ENCODE measurements at places on chromosomes 5 and 9.

DNA sequence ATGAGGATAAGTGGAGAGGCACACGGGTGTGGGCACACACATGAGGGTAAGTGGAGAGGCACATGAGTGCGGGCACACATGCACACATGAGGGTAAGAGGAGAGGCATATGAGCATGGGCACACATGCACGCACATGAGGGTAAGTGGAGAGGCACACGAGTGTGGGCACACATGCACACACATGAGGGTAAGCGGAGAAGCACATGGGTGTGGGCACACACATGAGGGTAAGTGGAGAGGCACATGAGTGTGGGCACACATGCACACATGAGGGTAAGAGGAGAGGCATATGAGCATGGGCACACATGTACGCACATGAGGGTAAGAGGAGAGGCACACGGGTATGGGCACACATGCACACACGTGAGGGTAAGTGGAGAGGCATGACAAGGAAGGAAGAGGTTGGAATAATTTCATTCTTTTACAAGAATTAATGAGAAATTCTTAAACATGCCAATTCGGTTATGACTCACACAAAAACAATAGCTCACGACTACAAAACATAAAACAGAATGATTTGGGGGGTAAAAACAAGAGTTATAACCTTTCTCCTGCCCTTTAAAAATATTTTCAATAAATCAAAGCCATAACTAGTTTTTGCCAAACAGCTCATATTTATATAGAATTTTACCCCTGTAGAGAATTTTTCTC lies 67.5 kb downstream of the APBA1 start:
- no peaks in the 10 kb centered on the region for H3K27me3 ChIP-seq
- DNase-seq: no peak
- no peak overlapping the region for H3K27ac ChIP-seq
- no peak overlapping the region for H3K4me3 ChIP-seq
- H3K4me1 ChIP-seq: no peaks in the 10 kb centered on the region

GRCh38 chr5:109703166-109703565 lies 13.4 kb downstream of the MAN2A1 start:
- no peaks in the 10 kb centered on the region for H3K36me3 ChIP-seq
- H3K4me3 ChIP-seq: no peak overlapping the region
- no peaks in the 10 kb centered on the region for H3K4me1 ChIP-seq
- no peak overlapping the region for H3K27ac ChIP-seq
- H3K27me3 ChIP-seq: no peaks in the 10 kb centered on the region

- DNase-seq: no peak
- H3K27me3 ChIP-seq: no peaks in the 10 kb centered on the region
- H3K4me1 ChIP-seq: peaks cover 29% of the 10 kb centered on the region
Measured at GRCh38 chr5:124342584-124342983, 403.9 kb downstream of the ZNF608 start.

- no peaks in the 10 kb centered on the region for H3K36me3 ChIP-seq
- H3K4me3 ChIP-seq: no peak overlapping the region
- H3K27me3 ChIP-seq: no peaks in the 10 kb centered on the region
- H3K27ac ChIP-seq: peak overlapping the region; percentile 28
- peaks cover 15% of the 10 kb centered on the region for H3K4me1 ChIP-seq
- no peak for DNase-seq
Measured at GRCh38 chr5:62689599-62690368, 111.2 kb downstream of the LRRC70 start.

DNA sequence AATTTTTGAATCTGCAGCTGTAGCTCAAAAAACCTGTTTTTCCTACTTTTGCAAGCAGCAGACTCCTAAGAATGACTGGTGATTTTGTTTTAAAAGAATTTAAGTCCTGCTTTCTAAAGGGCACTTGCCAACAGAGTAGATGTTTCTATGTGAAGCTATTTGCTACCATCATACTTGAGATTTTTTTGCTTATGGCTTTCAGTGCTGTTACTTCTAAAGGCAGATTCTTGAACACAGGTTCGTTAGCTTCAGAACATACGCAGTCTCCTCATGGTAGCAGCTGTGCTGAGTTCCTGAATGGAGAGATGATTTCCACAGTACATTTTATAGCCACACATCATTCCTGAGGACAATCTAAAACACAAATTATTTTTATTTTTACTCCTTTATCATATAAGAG lies 24.4 kb upstream of the ELL2 start:
- DNase-seq: no peak
- H3K36me3 ChIP-seq: no peaks in the 10 kb centered on the region
- no peaks in the 10 kb centered on the region for H3K27me3 ChIP-seq

DNA sequence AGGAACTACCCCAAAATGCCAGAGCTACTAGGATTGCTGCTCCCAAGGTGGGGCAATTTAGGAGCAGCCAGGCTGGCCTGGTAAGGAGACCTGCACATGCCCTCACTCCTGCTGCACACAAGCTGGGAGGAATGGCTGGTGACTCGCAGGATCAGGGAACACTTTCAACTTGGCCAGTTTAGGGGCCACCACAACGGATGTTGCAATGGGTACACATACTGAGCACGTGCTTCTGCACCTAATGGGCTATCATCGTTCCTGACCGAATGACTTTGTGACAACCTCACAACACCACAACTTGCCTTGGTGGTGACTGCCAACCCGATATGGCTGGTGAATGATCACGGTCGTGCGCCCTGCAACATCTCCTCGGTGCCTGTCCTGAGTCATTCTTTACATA lies 172.0 kb downstream of the ROR2 start:
- H3K4me3 ChIP-seq: no peak overlapping the region
- no peaks in the 10 kb centered on the region for H3K27me3 ChIP-seq
- no peak overlapping the region for H3K27ac ChIP-seq
- DNase-seq: no peak
- H3K4me1 ChIP-seq: no peaks in the 10 kb centered on the region

DNA sequence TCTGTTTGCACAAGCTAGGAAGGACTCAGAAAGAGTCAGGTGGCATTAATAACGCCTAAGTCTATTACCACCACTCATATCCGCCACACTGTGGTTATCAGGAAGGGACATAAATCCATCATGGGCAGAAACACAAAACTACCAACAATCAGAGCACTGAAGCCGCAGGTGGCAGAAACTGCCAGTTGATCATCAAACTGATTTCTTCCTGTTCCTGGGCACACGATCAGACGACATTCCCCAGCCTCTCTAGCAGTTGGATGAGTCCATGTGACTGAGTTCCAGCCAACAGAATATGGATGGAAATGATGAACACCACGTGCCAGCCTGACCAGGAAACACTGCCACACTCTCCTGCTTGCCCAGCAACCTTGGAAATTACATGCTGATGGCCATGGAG lies 181.7 kb downstream of the ELAVL2 start:
- H3K4me3 ChIP-seq: no peak overlapping the region
- H3K27me3 ChIP-seq: no peaks in the 10 kb centered on the region
- H3K4me1 ChIP-seq: no peaks in the 10 kb centered on the region
- DNase-seq: no peak
- no peaks in the 10 kb centered on the region for H3K36me3 ChIP-seq

DNA sequence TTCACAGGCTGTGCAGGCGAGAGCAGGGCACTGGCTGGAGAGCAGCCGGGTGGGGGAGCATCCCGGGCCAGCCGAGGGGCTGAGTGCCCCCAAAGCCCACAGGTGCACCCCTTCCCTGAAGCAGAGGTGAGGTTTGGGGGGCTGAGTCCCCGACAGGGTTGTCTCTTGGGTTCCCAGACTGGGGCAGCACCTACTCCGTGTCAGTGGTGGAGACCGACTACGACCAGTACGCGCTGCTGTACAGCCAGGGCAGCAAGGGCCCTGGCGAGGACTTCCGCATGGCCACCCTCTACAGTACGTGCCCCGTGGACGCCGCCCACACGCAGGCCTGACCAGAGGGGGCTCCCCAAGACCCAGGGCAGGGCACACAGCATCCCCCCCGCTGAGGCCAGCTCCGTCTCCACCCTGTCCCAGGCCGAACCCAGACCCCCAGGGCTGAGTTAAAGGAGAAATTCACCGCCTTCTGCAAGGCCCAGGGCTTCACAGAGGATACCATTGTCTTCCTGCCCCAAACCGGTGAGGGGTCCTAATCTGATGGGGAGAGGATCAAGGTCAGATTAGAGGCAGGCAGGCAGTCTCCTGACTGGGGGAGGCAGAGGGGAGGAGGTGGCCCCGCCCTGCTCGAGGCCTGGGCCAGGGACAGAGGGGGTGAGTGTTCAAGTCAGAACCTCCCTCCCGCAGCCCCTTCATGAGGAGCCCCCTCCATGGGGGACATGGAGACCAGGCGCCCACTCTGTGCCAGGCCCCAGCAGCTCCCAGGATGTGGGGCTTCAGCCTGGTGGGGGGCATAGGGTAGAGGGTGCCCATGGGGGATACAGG lies 2.7 kb downstream of the PTGDS start:
- peaks cover 36% of the 10 kb centered on the region for H3K27me3 ChIP-seq
- peak overlapping the region; percentile 9 for H3K27ac ChIP-seq
- DNase-seq: no peak
- no peaks in the 10 kb centered on the region for H3K36me3 ChIP-seq

GRCh38 chr9:73494894-73495293 lies 343.2 kb downstream of the ANXA1 start:
- H3K36me3 ChIP-seq: no peaks in the 10 kb centered on the region
- no peak for DNase-seq
- no peak overlapping the region for H3K4me3 ChIP-seq

DNA sequence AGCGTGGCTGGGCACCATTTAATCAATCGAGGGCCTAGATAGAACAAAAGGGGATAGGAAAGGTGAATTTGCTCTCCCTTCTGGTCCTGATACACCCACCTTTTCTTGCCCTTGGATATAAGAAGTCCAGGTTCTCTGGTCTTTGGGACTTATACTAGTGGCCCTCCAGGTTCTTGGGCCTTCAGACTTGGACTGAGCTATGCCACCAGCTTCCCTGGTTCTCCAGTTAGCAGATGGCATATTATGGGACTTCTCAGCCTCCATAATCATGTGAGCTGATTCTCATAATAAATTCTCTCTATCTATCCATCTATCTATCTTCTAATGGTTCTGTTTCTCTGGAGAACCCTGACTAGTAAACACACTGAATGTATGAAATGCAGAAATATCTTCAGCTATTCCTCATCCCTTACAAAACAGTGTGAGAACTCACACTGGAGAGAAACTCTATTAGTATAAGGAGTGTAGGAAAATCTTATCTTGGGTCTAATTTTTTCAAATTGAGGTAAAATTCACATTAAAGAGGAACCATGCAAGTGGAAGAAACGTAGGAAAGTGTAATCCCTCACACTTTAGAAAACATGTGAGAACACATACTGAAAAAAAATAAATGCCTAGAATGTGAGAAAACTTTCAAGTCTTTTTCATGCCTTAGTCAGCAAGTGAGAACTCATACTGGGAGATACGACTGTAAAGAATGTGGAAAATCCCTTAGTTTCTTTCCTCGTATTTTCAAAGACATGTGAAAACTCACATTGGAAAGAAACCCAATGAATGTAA lies 15.5 kb downstream of the PCDHB15 start:
- no peak overlapping the region for H3K27ac ChIP-seq
- no peaks in the 10 kb centered on the region for H3K36me3 ChIP-seq
- no peaks in the 10 kb centered on the region for H3K27me3 ChIP-seq

DNA sequence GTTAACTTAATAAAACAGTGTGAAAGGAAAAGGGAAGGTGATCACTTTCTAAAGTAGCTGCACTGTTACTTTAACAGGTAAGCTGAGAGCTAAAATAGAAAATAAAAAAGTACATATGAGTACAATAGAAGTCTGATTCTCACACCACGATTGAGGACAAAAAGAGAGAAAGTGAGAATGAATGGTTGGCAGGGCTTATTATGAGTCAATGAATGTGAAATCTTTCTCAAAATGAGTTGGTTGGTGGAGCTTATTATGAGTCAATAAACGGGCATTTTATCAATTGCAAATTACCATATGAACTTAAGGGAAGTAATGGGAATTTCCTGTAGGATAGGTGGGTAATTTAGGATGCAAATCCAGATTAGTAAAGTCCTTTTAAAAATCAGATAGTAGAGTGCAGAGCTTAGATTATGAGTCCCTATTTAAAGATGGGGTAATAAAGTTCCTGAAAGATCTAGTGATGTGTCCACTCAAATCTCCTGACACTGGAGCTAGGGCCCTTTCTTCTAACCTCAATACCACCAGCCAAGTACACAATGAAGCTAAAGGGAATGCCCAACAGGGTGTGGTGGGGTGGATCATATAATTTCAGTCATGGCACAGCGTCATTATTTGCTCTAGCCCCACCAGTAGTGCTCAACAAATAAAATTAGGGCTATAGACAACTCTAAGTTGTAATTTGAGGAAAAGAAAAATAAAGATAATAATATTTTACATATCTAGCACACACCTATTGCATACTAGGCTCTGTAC lies 21.1 kb upstream of the TLR4 start:
- H3K36me3 ChIP-seq: no peaks in the 10 kb centered on the region
- DNase-seq: no peak
- H3K4me1 ChIP-seq: no peaks in the 10 kb centered on the region
- no peaks in the 10 kb centered on the region for H3K27me3 ChIP-seq
